B cell (primary cell): ENCODE measurements at places on chromosomes 4 and X. TPM values are rescaled to one million over a fixed set of nuclear protein-coding genes. Genes with fewer than 3 reads are reported as not detected.

The PABPC5 gene
- not detected in 2 replicates for polyA plus RNA-seq

The CLGN gene
- 0.09 TPM in 1 of 2 replicates, not detected in the other for polyA plus RNA-seq

The GJB1 gene
- not detected in 2 replicates for polyA plus RNA-seq

The ARR3 gene
- not detected in 2 replicates for polyA plus RNA-seq

The GEMIN8 gene
- polyA plus RNA-seq = 25.1 and 26.1 TPM in 2 replicates

The CXCL1 gene
- polyA plus RNA-seq = 0.24 TPM in 1 of 2 replicates, not detected in the other

The PCGF3 gene
- polyA plus RNA-seq = 65.7 and 84.0 TPM in 2 replicates

The GPRASP1 gene
- polyA plus RNA-seq = 6.3 and 16.2 TPM in 2 replicates

The SSX3 gene
- polyA plus RNA-seq = not detected in 2 replicates

The MCUB gene
- 114 and 206 TPM in 2 replicates for polyA plus RNA-seq

The CT45A1 gene
- not detected in 2 replicates for polyA plus RNA-seq

The CXCL10 gene
- 0.07 TPM in 1 of 2 replicates, not detected in the other for polyA plus RNA-seq

The POU4F2 gene
- not detected in 2 replicates for polyA plus RNA-seq
